ENCODE measurements at places on chromosomes 5 and 9. TPM values are rescaled to one million over a fixed set of nuclear protein-coding genes. Genes with fewer than 3 reads are reported as not detected.

DNA sequence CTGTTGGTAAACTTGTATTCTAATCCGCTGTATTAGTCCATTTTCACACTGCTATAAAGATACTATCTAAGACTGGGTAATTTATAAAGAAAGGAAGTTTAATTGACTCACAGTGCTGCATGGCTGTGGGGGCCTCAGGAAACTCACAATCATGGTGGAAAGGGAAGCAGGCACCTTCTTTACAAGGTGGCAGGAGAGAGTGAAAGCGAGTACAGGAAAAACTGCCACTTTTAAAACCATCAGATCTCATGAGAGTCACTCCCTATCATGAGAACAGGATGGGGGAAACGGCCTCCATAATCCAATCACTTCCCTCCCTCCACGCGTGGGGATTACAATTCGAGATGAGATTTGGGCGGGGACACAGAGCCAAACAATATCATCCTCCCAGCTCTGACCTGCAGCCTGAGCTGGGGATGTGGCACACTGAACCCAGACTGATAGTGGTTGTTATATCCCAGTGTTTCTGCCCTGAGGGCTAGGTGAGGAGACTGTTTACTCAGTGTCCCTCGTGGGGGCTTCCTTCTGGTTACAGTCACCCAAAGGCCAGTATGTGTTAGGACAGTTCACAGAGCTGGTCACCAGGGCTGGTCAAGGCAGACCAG is 488.3 kb downstream of the KDM4C start:
- no peak for DNase-seq

DNA sequence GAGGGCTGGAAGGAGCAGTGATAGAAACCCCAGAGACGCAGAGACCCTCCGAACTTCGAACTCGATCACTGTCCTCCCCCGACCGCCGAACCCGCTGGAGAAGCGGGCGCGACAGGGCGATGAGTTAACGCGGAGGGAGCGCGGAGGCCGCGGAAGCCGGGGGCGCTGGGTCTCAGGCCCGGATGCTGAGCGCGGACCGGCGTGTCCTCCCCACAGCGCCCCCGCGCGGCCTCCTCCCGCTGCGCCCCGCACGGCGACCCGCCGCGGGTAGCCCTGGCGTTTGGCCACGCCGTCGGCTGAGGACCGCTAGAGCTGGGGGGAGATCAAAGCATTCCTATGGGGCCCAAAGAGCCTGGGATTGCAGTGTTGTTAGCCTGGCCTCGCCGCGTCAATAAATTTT is 7.7 kb upstream of the DMRT2 start:
- DNase-seq = no peak

- DNase-seq = no peak
Observed at GRCh38 chr5:36734422-36734821, 128.0 kb downstream of the SLC1A3 start.

DNA sequence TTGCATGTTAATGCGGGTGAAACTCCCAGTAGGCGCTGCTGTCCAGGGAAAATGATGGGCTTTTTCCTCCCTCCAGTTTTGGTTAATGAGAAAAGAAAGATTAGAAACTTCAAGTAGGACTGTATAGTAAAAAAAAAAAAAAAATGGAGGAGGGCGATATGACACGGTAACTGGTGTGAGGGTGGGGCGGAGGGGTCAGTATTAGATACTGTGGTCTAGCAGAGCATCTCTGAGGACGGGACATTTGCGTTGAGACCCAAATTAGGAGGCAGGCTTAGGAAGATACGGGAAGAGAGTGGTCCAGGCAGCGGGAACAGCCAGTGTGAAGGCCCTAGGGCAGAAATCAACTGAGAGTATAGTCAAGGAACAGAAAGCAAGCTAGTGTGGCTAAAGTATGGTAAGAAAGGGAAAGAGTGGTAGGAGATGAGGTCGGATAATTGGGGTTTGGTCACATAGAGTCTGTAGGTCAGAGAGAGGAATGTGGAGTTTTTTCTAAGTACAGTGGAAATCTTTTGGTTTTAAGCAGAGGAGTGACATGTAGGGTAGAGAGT is 707 bp downstream of the RMND5B start:
- no peak for DNase-seq

The C9orf50 gene
- not detected for total RNA-seq

DNA sequence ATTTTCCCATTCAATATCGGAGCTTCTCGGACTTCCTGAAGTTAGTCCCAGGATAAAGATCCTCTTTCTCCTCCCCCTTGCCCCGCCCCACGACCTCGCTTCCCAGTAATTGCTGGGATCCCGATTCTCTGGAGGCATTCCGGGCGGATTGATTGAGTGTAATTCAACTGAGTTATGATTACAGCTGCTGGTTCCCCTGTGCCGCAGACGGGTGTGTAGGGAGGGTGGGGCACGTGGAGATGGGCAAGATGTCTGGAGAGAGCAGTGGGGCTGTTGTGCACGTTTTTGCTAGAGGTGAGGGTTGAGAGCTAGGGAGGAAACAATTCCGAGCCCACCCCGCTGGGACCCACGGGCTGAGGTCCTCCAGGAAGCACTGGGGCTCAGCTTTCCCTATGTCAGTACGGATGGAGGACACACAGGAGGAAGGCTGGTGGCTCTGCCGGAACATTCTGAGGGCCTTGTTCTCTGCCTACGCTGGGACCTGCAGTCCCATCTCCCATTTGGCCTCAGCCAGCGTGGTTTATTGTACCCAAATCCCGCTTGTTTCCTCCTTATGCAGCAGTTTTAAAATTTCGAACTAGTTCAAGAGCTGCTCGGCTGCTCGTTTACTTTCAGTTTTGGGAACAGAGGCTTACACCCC is 2.4 kb upstream of the DMRT2 start:
- no peak for DNase-seq

The FAM151B gene
- 2.5 TPM for total RNA-seq

DNA sequence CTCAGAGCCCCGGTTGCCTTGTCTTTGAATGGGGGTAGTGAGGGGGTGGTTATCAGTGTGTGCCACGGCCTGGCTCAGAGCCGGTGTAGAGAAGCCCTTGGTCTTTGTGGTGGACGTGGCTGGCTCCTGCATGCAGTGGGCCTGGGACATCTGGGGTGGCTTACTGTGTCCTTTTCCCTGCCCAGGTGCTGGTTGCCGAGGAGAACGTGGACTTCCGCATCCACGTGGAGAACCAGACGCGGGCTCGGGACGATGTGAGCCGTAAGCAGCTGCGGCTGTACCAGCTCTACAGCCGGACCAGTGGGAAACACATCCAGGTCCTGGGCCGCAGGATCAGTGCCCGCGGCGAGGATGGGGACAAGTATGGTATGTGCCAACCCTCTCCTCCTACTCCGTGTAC is 16.5 kb downstream of the FGF18 start:
- DNase-seq = no peak

GRCh38 chr5:71587766-71588532 is 809 bp downstream of the MCCC2 start:
- DNase-seq = no peak

Data from pancreas (tissue), 10 donors.